Neuronal stem cell (in vitro differentiated cells): ENCODE measurements at places on chromosomes 5 and 9.

DNA sequence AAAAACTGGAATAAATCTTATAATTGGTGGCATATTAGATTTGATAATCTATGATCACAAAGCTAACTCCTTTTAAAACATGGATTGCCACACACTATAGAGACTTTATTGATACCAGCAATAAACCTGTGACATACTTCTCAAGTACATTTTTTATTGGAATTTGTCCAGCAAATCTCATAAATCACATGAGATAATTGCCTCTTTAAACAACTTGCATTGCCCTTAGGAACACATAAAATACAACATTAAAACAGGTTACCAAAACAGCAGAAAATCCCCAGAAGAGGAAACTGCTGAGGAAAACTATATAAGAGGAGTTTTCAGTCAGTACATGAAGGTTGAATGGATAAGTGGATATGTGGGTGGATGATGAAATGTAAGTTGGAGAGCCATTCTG is 124.6 kb downstream of the SNCAIP start:
- no peak for DNase-seq

DNA sequence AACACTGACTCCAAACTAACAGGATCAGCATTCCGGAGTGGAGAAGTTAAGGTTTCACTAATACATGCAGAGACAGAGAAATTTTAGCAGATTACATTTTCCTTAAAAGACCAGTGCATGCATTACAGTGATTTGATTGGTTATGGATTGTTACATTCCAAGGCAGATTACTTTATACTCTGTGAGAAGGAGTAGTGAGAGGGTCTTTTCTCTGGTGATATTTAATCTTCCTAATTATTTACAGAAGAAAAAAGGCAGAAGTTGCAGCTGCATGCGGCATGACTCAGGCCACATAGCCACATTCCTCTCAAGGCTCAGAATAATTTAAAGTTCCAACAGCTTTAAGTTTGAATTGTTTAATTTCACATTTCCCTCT is 53.0 kb upstream of the PDZD2 start:
- no peak for DNase-seq

- no peak for DNase-seq
Observed at GRCh38 chr9:21708260-21708711, 94.2 kb upstream of the MTAP start.

GRCh38 chr5:179266291-179267070 is 78.8 kb downstream of the ADAMTS2 start:
- DNase-seq, result no peak

GRCh38 chr5:73214996-73215395 is 42.0 kb downstream of the TMEM174 start:
- no peak for DNase-seq

DNA sequence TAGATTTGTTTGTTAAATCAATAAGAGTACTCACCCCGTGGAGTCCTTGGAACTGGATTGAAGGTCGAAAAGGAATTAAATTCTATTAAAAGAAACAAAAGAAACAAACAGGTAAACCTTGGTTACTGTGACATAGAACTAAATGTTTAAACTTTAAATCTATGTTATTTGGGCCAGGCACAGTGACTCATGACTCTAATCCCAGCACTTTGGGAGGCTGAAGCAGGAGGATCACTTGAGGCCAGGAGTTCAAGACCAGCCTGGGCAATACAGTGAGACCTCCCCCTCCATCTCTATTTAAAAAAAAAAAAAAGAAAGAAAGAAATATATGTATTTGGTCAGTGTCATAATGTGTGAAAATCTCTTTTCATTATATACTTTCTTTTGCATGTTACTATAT is 18.7 kb downstream of the ELL2 start:
- no peak for DNase-seq
